ENCODE measurements at places on chromosomes 2 and 18.
A peak's percentile ranks its signal among the peaks of the same experiment; 100 is the strongest.

DNA sequence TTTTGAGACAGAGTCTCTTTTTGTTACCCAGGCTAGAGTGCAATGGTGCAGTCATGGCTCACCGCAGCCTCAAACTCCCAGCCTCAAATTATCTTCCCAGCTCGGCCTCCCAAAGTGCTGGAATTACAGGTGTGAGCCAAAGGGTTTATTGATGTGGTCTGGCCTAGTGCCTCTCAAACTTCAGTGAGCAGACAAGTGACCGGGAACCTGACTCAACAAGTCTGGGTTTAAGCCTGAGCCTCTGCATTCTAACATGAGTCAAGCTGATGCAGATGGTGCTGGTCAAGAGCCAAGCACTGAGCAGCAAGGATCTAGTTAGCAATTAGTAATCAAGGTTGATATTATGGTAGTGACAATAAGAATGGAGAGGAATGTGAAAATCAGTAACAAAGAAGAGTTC lies 21.3 kb downstream of the CDK15 start:
- DNase-seq, result no peak

DNA sequence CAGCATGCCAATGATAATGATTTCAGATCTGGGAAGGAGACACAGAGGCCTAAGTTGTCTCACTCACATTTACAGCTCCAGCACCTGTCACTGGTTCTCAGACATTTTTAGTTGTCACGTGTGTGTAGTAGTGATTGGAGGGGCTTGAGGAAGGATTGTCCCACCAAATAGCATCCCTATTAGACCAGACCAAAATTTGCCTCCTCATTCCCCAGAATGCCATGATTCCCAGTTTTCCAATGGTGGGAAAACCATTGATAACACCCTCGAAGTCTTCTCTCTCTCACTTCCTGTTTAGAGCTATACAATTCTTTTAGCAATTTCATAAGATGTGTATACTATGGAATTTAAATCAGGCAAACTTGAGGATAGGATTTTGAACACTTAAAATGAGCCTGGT lies 52.5 kb downstream of the CCDC141 start:
- DNase-seq, result no peak

DNA sequence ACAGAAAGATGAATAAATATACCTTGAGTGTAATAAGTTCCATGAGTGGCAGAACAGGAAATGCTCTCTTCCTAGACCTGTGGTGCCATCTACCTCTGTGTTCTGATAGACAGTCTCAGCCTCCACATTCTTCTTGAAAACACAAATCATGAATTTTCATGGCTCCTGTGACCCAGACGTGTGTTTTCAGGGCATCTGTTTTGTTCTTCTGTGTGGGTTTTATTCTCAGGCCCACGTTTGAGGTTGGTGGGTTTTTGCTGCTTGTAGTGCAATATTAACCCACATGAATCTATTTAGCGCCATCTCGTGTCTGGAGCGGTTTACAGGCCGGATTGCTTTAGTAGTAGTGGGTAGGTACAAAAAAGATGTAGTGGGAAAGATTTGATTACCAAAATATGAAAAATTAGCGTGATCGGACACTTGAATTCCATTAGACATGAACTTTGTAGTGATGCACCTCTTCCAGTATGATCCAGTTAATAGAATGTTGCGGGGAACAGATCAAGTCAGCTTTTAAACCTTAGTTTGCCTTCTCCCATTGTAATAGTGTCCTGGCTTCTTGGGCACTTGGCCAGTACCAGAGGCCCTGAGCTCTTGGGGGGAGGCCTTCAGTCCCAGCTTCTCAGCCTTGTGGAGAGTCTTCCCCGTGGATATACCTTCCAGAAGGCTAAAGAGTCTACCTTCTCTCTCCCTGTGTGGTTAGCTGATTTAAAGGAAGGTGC lies 256.5 kb downstream of the TPGS2 start:
- DNase-seq, result peak; percentile 67

GRCh38 chr2:211407076-211407475 lies 850.7 kb downstream of the CPS1 start:
- no peak for DNase-seq

DNA sequence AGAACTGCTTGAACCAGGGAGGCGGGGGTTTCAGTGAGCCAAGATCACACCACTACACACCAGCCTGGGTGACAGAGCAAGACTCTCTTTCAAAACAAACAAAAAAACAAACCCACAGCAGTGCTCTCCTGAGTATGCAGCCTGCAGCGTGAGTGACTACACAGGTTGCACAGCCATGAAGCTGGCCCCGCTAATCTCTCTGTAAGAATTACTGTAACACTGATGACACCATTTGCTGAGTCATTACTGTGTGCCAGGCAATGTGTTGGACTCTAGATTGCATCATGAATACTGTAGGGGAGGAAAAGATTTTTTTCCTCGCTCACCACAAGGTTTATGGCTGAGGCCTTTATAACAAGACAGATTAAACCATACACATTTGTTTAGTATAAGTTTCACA lies 118.6 kb upstream of the ATP8B1 start:
- DNase-seq, result no peak

Measured in GM12865 (cell line).